NCI-H1105 treated with DMSO at 0.1 percent for 48 hours (cell line): ENCODE measurements at places on chromosomes 13 and 19.

DNA sequence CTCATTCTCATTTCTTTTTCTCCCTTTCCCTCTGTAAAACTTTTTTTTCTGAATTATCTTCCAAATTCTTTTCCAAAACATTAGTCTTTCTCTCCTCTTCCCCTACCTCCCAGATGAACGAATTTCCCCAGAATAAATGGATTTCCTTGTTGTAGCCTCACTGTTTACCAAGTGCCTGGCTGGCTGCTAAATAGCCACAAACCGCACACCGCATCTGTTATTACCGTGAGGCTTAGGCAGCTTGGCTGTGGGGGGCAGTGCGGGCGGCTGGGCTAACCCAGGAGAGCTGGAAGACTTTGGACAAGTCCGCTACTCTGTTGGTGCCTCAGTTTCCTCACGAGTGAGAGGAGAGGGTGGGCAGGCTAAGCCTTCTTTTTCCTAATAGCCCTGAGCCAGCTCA is 10.7 kb downstream of the IL17D start:
- DNase-seq, result no peak

DNA sequence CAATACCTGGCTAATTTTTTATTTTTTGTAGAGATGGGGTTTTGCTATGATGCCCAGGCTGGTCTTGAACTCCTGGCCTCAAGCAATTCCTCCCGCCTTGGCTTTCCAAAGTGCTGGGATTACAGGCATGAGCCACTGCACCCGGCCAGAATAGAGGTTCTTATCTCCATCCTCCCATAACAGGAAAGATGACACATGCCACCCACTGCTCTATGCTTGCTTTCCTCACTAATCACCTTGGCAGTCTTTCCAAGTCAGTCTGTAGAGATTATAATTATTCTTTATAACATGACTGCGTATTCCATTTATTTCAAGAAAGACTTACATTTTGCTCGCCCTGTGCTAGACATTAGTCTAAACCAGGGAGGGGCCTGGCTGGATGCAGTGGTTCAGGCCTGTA is 6.7 kb downstream of the VAV1 start:
- no peak for DNase-seq

DNA sequence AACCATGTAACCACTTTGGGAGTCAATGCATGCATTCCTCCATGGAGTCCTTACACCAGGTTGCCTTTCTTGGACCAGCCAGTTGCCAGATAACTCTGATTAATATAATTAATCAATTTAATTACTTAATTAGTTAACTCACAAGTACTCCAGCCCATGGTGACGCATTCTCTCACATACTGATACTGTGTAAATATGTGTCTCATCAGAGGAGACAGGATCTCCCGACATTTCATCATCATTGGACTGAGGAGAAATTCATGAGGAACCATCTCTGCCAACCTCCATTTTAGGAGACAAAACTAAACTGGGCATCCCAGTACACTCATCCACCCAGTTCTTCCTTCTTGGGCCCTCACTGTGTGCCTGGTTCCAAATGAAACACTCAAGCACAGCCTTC is 6.5 kb upstream of the CASP14 start:
- no peak for DNase-seq

- peak; percentile 67 for DNase-seq
Observed at GRCh38 chr13:95530178-95530577, 22.3 kb upstream of the CLDN10 start.

DNA sequence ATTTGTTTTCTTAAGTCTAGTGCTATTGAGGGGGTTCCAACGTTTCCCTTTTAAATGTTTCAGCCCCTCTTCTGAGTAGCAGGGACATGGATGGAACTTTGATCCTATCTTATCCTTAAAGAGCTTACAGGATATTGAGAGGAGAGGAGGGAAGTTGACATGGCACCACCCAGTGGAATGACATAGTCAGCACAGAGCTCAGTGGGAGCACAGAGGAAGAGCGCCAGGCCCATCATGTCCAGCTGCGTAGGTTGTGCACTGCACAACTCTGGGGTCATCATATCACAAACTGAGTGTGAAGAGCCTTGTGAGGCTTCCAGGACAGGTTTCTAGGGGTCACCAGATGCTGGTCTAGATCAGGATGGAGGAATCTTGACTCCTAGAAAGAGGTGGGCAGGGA is 4.6 kb upstream of the CDC42EP5 start:
- no peak for DNase-seq

DNA sequence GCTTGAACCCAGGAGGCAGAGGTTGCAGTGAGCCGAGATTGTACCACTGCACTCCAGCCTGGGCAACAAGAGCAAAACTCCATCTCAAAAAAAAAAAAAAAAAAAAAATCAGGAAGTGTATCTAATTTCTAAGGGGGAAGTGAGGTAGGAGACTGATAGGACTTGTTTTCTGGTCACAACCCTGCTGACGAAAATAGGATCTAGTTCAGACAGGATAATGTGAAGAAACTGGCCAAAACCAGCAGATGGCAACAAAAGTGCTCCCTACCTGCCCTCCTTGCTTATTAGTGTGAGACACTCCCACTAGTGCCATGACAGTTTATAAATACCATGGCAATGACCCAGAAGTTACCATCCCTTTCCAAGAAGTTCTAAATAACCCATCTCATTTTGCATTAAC is 36.0 kb upstream of the KPNA3 start:
- DNase-seq, result no peak

GRCh38 chr13:104491916-104492315 is 1425.7 kb upstream of the SLC10A2 start:
- DNase-seq, result no peak
